Uterine smooth muscle cell (primary cell): ENCODE measurements at places on chromosomes 16 and 17. TPM values are rescaled to one million over a fixed set of nuclear protein-coding genes. Genes with fewer than 3 reads are reported as not detected.

ZACN gene
- total RNA-seq: 0.12 TPM in 1 of 2 replicates, not detected in the other

NEUROD2 gene
- total RNA-seq: not detected in 2 replicates

MT4 gene
- not detected in 2 replicates for total RNA-seq

CUEDC1 gene
- 6.1 and 7.7 TPM in 2 replicates for total RNA-seq

CCL3 gene
- not detected in 2 replicates for total RNA-seq
